ENCODE measurements at places on chromosomes 3 and 15.
A peak's percentile ranks its signal among the peaks of the same experiment; 100 is the strongest.

DNA sequence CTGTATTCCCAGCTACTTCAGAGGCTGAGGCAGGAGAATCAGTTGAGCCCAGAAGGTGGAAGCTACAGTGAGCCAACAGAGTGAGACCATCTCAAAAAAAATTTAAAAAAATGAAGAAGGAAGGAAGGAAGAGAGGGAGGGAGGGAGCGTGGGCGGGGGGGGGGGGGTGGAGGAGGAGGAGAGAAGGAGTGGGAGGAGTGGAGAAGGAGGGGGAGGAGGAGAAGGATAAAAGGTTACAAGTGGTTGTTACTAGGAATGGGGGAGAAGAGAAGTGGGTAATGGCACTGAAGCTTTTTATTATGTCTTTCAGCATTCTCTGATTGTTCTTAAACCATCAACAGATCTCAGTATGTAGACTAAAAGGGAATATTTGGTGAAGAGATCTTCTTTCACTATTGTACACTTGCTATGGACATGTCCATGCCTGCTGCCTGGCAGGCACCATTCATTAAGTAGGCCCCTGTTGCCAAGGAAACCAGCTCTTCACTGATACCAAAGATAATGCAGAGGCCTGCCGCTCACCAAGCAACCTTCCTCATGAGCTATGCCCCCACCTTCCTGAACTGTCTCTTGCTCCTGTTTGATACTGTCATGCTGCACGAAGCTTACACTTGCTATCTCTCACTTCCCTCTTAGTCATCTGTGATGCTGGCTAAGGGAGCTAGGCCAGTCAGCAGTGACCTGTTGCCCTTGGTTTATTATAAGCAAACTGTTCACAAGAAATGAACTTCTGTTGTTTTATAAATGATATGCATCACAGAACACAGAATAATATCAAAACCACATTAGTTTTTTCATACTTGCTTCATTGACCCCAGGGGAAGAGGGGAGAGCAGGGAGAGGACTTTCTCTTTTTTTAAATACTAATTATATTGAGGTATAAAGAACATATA, 23.1 kb downstream of the EPM2AIP1 start:
- DNase-seq = peak; percentile 52

GRCh38 chr3:186810336-186810996, 4.2 kb upstream of the RFC4 start:
- no peak for DNase-seq

DNA sequence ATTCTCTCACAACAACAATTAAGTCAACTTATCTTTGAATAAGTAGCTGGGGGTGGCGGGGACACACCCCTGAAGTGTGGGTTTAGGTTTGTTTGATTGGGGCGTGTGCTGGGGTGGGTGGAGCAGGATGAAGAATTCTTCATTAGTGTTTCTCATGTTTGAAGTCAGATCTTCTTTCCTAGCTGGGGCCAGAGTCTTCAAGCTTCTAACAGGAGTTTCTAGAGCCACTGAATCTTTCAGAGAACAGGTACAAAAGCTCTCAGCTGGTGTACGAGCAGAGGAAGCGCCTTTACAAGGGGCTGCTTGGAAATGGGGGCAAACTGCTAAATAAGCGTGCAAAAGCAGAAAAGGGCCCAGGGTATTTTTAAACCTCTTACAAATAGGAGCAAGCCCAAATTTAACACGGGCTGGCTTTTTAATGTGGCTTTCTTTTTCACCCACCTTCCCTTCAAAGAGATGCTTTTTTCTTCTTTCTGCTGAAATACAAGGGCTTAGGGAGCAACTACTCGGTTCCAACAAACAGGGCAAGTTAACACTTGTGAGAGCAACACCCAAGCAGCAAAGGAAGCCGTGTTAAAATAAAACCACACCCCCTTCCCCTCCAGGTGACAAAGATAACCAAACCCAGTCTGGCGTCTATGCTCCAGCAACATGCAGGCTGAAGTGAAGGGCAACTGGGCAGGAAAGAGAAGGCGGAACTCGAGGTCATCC, 86.9 kb upstream of the RASGRP1 start:
- DNase-seq = no peak

DNA sequence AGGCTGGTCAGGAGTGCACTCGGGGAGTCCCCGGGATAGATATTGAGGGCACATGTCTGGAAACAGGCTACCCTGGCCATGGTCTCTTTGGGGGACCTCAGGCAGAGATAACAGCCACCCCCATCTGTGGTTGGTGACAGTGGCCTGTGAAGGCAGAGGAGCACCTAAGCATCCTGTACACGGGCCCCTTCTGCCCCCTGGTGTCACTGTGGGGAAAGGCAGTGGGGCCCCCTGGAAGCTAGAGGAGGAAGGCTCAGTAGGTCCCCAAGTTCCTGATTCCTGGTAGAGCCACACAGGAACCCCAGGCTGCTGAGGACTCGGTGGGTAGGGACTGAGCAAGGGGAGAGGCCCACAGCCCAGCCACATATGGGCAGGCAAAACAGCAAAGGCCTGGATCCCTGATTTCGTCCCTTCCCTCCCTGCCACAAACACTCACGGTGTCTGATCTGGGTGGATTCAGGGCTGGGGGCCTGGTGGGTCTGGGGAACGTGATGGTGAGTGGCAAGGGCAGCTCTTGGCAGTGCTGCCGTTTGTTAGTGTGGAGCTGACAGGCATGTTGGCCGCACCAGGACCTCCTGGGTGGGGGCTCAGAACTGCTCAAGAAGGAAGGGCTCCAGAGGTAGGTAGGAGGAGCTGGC, 14.1 kb upstream of the CXCR6 start:
- DNase-seq = no peak

- DNase-seq = peak; percentile 5
Observed at GRCh38 chr3:80190051-80190450, 422.3 kb upstream of the ROBO1 start.
